ENCODE measurements at places on chromosomes 2 and 18. TPM values are rescaled to one million over a fixed set of nuclear protein-coding genes. Genes with fewer than 3 reads are reported as not detected.

Gene MAP4K4
- polyA plus RNA-seq: 14.7 TPM

Gene ANKRD30BL
- not detected for polyA plus RNA-seq

Gene COMMD1
- 69.8 TPM for polyA plus RNA-seq

DNA sequence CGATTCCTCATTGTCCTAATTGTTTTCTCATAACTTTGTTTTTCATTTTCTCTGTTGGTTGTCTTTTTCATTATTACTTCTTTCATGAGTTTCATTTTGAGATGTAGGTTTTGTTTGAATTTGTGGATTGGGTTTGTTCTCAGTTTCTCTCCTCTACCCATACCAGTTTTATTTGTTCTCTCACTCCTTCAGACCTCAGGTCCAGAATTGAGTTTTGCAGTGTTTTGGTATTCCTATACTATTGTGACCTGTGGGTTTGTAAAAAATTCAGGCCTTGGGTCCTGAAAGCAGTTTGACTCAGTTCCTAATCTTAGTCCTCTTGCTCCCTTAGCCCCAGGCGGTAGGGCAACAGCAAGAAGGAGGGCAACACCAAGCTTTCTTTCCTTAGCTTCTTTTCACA, 28.3 kb upstream of the UBE2E3 start:
- no peak for DNase-seq
- H3K4me1 ChIP-seq: no peaks in the 10 kb centered on the region
- H3K4me3 ChIP-seq: no peak overlapping the region
- no peaks in the 10 kb centered on the region for H3K36me3 ChIP-seq

- DNase-seq: no peak
- H3K27ac ChIP-seq: no peak overlapping the region
Measured at GRCh38 chr2:227280895-227281294, 44.2 kb upstream of the MFF start.

DNA sequence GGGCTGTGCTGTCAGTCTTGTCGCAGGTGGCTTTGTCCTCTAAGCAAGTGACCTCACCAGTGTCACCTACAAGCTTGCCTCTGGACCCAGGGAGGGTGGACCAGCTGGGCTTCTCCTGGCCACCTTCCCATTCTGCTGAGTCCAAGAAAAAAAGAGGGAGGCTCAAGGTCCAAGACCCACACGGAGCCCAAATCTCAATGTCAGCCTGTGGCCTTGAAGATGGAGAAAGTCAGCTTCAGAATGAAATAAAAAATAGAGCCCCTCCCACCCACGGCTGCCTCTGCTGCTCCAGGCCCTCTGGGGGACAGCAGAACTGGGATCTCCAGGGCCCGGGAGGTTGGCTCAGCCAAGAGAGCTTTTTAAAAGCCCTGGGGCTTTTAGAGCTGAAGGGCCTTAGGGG, 145.9 kb downstream of the TNS1 start:
- no peak overlapping the region for H3K27ac ChIP-seq
- H3K36me3 ChIP-seq: no peaks in the 10 kb centered on the region
- DNase-seq: no peak
- H3K4me3 ChIP-seq: no peak overlapping the region

GRCh38 chr2:70785137-70785911, 5.1 kb downstream of the FIGLA start:
- no peaks in the 10 kb centered on the region for H3K36me3 ChIP-seq
- peaks cover 10% of the 10 kb centered on the region for H3K4me1 ChIP-seq
- H3K27me3 ChIP-seq: peaks cover 22% of the 10 kb centered on the region

- H3K36me3 ChIP-seq: no peaks in the 10 kb centered on the region
- no peaks in the 10 kb centered on the region for H3K27me3 ChIP-seq
- H3K27ac ChIP-seq: peak overlapping the region; percentile 87
- peaks cover 44% of the 10 kb centered on the region for H3K4me1 ChIP-seq
- DNase-seq: peak; percentile 31
Measured at GRCh38 chr2:208265371-208265800, 669 bp upstream of the PIKFYVE start.

DNA sequence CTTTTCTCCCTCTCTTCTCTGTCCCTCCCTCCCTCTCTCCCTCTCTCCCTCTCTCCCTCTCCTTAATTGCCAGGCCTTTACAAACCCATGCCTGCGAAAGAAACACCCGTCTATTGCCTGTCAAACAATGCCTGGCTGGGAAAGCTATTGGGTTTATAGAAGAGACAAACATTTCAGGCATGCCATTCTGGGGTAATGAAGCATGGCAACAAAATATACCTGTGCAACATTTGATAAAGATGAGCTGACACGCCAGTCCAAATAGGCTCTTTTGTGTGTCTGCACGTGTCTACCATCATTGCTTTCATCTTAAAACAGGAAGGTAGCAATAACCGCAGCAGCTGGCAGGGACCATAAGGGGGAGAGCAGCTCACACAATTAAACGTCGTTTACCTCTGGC, 282.1 kb downstream of the ZNF516 start:
- no peaks in the 10 kb centered on the region for H3K36me3 ChIP-seq
- DNase-seq: peak; percentile 17
- H3K27ac ChIP-seq: no peak overlapping the region
- no peaks in the 10 kb centered on the region for H3K27me3 ChIP-seq
- H3K4me1 ChIP-seq: no peaks in the 10 kb centered on the region

GRCh38 chr2:69933839-69934613, 19.1 kb downstream of the MXD1 start:
- H3K4me1 ChIP-seq: no peaks in the 10 kb centered on the region
- no peak overlapping the region for H3K27ac ChIP-seq
- no peak for DNase-seq
- H3K4me3 ChIP-seq: no peak overlapping the region

- no peak for DNase-seq
- no peak overlapping the region for H3K4me3 ChIP-seq
- no peaks in the 10 kb centered on the region for H3K36me3 ChIP-seq
- no peak overlapping the region for H3K27ac ChIP-seq
- H3K27me3 ChIP-seq: no peaks in the 10 kb centered on the region
- H3K4me1 ChIP-seq: peaks cover 13% of the 10 kb centered on the region
Measured at GRCh38 chr2:10834068-10834655, 21.6 kb upstream of the PDIA6 start.

DNA sequence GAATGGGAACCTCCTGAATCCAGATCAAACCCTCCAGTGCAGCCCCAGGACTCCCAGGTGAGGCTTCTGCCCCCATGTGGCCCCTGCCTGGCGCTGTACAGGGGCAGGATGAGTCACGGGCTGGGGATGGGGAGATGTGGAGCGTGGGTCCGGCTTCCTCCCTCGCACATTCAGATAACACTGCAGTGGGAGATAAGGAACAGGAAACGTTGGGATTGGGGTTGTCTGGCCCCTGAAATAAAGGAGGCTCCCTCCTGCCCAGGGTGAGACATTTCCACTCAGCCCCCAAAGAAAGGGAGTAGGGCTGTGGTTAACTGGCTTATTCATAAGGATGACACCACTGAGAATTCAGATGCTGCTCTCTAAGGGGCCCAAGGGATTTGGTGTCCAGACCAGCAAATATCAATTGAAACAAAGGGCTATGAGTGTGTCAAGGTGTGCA, 30.7 kb downstream of the IGFBP5 start:
- no peak overlapping the region for H3K27ac ChIP-seq
- DNase-seq: no peak
- no peaks in the 10 kb centered on the region for H3K27me3 ChIP-seq
- H3K4me3 ChIP-seq: no peak overlapping the region
- no peaks in the 10 kb centered on the region for H3K4me1 ChIP-seq
